ENCODE measurements at places on chromosomes 3 and 15.

- DNase-seq: no peak
These were observed 120.7 kb downstream of the MBNL1 start for GRCh38 chr3:152389316-152389934.

DNA sequence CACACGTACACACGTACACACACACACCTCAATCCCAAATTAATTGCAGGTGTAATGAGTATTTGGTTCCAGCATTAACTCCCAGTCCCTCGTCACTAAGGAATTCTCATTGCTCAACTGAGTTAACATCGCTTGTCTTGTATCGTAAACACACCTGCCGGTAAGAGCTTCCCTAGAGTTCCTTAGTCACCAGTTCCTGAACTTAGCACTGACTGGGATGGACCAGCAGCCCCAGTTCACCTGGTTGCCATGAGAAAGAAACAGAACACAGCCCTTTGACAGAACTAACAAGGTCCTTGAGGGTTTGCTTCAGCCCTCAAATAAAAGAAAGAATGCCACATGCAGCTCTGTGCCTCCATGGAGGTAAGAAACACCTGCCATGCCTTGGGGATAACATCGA is 66.3 kb upstream of the SLCO3A1 start:
- DNase-seq: no peak

DNA sequence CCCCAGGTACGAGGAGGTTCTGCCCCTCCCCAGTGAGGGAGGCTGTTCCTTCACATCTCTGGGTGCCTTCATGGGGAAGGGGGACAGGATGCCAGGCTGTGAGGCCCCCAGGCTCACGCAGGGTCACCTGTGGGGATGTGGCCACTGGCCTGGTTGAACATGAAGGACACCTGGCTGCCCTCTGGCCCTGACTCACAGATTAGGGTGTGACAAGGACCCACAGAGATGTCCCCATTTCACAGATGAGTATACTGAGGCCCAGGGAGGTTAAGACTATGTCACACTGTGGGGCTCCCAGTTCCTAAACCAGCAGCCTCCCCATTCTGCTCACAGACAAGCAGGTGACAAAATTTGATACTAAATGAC is 42.4 kb downstream of the PCSK6 start:
- DNase-seq: no peak

GRCh38 chr3:13507570-13508339 is 27.6 kb downstream of the HDAC11 start:
- peak; percentile 93 for DNase-seq

- DNase-seq: peak; percentile 68
These were observed 108.2 kb upstream of the UBE2E2 start for GRCh38 chr3:23094890-23095462.

DNA sequence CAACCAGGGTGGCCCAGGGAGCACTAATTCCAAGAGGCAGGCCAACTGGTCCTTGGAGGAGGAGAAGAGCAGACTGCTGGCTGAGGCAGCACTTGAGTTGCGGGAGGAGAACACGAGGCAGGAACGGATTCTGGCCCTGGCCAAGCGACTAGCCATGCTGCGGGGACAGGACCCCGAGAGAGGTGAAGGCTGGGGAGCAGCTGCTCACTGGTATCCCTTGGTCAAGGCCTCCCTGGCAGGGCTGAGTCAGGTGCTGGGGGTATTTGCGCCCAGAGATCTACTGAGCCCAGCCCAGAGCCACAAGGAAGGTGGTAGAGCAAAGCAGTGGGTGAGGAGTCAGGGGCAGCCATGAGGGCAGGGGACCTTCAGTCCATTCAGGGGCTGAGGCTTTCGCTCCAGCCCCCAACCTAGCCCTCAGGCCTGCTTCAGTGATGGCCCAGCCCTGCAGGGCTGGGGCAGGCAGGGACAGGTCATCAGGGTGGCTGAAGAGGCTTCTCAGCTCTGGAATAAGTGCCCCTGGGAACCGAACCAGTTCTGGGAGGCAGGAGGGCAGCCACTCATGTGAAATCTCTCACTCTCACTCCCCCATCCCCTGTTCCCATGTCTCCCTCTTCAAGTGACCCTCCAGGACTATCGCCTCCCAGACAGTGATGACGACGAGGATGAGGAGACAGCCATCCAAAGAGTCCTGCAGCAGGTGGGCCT is 5.6 kb upstream of the DNAJC17 start:
- DNase-seq: no peak

- no peak for DNase-seq
These were observed 561.3 kb upstream of the ZNF717 start for GRCh38 chr3:76346690-76347089.

- DNase-seq: no peak
These were observed 10.7 kb upstream of the PAQR5 start for GRCh38 chr15:69288011-69288410.

GRCh38 chr3:73623346-73623745 is 1.4 kb downstream of the PDZRN3 start:
- DNase-seq: no peak

DNA sequence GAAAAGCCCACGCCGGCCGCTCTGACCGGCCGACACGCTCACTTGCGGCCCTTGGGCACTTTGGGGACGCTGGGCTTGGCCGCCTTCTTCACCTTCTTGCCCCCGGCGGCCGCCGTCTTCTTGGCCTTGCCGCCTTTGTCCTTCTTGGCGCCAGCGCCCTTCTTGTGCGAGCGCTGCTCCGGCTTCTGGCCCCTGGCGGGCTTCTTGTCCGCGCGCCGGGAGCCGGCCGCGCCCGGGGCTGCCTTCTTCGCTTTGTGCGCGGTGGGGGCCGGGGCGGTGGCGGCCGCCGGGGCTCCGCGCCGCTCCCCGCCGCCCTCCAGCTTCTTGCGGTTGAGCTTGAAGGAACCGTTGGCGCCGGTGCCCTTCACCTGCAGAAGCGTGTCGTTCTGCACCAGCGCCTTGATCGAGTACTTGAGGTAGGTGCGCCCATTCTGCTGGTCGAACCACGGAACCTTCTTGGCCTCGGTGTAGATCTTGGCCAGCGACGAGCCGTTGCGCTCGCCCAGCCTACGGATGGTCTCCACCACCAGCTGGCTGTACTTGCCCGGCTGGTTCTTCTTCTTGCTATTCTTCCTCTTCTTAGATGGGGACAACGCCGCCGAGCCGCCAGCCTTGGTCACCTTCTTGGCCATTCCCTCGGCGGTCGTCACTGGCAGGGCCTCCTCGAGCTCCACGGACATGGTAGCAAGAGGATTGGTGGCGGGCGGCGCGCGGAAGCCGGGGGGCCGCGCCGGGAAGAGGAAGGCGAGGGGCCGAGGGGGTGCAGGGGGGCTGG is 36.7 kb downstream of the HMCES start:
- DNase-seq: peak; percentile 32

- DNase-seq: no peak
These were observed 177.5 kb downstream of the STT3B start for GRCh38 chr3:31710123-31710803.

GRCh38 chr3:46129588-46130272 is 78.4 kb downstream of the CCR1 start:
- DNase-seq: no peak

DNA sequence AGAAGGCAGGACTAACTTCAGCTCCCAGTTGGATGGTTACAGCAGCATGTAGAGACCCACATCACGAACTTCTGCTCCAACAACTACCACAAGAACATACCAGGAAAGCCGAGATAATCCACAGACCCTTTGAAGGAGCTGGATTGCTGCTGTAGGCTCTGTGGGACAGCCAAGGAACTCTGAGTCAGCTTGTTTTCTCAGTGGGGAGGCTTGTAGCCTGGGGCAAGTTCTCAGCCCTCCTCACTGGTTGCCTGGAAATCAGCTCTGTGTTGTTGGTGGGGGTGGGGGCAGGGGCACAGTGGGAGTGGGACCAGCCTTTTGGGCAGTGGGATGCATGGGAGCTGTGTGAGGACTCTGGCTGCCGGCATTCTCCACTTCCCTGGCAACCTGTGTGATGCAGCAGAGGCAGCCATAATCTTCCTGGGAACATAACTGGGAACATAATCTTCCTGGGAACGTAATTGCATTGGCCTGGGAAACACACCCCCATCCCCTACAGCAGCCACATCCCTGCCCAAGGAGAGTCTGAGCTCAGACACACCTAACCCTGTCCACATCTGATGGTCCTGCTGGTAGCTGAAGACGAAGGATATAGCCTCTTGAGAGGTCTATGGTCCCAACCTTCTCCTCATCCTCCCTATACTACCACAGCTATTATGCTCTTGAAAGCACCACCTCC is 153.1 kb downstream of the PEAK1 start:
- peak; percentile 96 for DNase-seq

DNA sequence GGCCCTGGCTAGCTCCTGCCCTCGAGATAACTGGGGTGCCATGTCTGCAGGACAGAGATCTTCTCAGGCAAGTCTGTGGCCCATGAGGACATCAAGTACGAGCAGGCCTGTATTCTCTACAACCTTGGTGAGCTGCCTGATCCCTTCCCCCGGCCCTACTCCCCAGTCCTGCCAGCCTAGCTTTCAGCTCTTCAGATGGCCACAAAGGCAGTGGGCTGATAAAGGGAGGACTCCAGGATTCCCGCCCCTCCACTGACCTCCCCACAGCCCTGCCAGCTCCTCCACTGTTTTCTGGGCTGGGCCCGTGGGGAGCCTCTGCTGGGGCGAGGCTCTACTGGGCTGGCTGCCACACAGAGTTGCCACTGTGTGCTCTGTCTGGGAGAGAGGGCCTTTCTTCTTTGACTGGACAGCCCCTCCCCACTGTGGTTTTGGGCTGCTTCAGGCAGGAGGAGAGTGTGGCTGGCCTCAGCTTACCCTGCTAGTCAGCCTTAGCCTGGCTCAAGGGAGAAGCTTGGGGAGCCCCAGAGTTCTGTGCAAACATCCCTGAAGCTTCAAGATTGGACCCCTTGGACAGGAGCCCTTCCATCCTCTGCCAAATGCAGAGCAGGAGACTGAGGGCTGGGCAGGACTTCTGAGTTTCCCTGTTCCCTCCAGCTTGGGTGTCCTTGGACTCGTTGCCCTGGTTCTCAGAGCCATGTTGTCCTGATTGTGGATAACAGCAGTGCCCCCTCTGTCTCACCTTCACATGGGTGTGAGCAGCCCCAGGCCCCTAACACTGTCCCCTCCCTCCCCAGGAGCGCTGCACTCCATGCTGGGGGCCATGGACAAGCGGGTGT is 24.4 kb downstream of the PTPN23 start:
- no peak for DNase-seq

DNA sequence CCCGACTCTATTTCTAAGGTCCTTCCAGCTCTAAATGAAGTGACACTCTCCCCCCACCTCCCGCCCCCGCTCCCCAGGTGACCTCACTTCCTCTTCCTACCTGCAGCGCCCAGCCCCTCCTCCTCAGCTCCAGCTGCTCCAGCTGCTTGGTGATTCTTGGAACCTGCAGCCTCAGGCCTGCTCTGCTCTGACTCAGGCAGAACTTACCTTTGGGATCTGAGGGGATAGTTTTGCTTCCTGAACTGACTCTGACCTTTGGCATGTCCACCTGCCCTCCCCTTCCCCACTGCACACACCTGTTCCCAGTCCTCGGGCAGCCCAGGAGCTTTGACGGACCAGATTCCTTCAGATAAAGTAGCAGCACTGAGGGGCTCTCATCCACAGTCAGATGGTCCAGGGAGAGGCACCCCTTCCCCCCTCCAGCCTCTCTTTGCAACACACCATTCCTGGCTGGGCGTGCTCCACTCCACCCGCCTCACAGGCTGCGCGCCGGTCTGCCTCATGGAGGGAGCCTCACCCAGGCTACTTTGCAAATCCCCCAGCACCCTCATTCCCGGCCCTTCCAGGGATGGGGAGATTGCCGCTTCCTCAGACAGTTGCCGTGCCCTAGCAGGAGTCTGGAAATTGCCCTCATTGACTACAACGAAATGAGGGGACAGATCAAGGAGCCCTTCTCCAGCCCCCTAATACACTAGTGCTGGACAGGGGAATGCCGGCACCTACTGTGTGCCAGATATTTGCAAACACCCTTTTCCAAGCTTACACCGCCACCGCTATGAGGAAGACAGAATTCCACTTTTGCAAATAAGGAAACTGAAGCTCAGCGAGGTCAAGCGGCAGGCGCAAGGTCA is 692 bp upstream of the C15orf39 start:
- DNase-seq: peak; percentile 30

DNA sequence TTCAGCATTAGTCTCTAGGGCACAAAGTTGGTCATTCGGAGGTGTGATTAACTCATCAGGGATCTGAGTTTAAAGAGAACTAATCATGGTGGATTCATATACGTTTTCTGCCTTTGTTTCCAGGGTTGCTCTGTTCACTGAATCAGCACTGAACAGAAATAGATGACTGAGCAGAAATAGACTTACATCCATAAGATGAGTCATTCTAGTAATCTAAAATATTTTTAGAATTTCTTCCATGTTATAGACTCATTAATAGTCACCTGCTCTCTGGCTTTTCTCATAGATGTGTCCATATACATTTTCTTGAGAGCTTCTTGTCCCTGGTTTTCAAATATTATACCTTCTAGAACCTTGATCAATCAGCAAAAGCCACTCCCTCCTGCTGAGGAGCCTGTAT is 837.6 kb upstream of the DPPA4 start:
- DNase-seq: no peak

DNA sequence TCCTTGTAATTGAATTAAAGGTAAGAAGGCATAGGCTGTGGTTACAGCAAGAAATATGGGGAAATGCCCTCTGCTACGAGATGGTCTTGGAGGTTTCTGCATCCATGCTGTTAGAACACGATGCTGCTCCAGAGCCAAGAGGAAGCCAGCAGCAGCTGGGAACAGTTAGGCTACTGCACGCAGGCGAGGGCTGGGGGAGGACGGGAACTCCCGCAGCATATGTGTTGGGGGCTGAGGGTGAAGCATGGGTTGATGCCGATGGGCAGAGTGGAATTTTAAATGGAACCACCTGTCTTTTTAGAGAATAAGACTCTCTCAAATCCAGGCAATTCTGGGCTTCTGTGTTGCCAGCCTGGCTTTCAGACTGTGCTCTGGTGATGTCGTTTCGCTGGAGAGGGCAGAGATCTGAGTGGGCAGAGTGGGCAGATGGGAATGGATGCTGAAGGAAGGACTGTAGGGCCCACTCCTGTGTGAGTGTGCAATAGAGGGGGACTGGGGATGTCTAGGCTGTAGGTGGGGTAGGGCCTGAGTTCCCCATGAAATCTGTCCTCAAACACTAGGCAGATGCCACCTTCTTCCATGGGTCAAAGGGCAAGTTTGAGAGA is 417.0 kb upstream of the TPM1 start:
- no peak for DNase-seq

DNA sequence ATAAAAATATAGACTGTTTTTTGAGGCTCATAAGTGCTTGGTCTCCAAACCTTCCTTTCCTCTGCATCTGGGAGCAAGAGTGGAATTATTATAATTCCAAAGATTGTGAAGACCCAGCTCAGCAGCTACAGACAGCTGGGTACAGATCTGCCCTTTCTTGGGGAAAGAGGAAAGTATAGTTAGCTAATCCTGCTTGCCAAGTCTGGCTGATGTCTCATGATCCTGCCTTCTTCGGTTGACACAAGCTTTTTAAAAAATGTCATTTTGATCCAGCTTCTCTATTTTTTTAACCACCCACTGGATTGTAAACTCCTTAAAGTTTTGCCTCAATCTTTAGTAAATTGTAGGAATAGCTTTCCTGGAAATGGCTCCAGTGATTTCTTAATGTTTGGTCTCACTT is 181.1 kb downstream of the LRTM1 start:
- no peak for DNase-seq

DNA sequence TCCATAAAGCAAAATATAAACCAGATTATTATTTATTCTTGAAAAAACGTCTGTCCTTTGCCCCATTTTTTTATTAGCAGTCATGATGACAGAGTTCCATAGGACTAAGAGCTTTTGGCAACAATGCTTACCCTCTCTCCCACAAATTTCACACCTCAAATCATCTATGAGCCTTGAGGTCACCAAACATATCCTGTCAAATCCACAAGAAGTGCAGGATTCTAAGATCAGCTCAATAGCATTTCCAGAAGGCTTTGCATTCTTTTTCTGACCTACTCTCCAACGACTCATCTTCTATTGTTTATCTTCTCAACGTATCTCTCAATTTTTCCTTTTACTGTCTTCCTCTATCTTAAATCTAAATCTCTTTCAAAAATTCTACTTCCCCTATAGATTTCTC is 619.1 kb upstream of the BCHE start:
- peak; percentile 40 for DNase-seq
